ENCODE measurements at places on chromosomes 5 and 9.

DNA sequence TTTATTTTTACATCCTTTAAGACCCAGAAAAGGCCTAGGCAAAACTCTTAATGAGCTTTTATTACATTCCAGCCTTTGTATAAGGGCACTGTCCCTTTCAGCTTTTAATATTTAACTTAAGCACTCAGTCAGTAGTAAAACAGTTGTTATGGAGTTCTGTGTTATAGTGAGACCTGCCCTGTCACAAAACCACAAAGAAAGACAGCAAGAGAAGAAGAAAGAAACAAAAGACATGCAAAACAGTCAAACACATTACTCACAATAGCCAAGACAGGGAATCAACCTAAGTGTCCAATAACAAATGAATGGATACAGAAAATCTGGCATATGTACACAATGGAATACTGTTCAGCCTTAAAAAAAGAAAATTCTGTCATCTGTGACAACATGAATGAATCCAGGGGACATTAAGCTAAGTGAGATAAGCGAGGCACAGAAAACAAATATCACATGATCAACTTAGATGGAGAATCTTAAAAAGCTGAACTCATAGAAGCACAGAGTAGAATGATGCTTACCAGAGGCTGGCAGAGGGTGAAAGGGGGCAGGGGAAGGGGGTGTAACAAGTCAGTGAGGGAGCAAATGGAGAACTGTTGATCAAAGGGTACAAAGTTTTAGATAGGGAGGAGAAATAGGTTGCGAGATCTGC, 63.8 kb upstream of the CCNG1 start:
- DNase-seq, result no peak

DNA sequence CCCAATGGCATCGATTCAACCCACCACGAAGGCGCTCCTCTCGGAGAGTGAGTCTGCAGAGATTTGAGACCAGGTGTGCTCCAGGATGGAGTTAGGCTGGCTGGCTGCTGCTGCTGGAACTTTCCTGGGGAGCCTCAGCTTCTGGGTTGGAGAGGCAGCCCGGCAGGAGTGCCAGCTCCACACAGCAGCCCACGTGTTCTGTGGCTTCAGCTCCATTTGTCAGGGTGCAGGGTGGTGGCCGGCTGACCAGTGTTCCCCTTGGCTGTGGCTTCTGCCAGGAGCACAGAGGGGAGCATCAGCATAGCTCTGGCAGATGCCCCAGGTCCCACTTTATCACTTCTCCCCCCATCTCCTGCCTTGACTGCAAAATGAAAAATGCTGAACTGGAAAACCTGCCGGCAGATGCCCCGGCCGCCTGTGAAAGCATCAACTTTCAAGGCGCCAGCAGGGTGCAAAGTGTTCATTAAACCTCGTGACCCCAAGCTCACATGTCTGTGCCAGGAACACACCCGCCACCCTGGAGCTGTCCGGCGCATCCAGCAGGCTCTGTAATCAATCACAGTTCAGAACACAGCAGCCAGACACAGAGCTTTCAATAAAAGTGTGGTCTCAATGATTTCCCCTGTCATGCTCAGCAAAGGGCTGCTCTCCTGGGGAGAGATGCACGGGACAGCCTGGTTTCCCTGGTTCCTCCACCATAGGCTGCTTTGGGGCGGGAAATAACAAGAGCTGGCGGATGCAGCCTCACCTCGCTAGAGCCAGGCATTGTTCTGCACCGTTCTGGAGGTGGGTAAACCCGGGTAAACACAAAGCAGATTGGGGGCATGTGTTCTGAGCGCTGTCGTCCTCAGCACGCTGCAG, 53.2 kb downstream of the TRIP13 start:
- DNase-seq, result no peak

GRCh38 chr9:34458959-34459340, 345 bp downstream of the DNAI1 start:
- no peak for DNase-seq

DNA sequence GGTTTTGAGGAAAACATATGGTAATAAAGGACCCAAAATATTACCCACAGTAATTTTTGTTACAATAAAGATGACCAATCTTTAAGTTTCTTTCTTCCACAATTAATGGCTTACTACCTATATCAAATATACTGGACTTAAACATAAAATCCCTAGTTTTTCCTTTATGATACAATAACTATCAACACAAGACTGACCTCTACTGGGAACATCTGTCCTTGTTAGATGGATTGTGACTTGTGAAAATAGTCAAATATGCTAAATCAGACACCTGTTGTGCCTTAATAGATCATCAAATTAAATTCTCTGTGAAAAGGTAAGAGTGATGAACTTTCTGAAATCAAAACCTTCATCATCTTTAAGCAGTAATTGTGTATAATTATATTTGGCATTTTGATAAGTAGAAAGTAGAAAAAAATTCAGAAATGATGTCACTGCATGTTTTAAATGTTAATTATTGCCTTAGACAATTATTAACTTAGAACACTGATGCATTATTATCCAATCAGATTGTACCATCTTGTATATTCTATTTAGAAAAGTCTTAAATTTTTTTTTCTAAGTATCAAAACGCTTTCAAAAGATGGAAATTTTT, 113.6 kb downstream of the DEPDC1B start:
- DNase-seq, result no peak

GRCh38 chr5:1764606-1764960, 35.1 kb downstream of the MRPL36 start:
- DNase-seq, result no peak

Measured in KG1 (cell line).